ENCODE measurements at places on chromosomes 4 and X.

GRCh38 chr4:2078584-2078983 is 19.5 kb downstream of the NAT8L start:
- DNase-seq: no peak

GRCh38 chr4:181830404-181831035 is 412.7 kb upstream of the TENM3 start:
- DNase-seq: no peak

DNA sequence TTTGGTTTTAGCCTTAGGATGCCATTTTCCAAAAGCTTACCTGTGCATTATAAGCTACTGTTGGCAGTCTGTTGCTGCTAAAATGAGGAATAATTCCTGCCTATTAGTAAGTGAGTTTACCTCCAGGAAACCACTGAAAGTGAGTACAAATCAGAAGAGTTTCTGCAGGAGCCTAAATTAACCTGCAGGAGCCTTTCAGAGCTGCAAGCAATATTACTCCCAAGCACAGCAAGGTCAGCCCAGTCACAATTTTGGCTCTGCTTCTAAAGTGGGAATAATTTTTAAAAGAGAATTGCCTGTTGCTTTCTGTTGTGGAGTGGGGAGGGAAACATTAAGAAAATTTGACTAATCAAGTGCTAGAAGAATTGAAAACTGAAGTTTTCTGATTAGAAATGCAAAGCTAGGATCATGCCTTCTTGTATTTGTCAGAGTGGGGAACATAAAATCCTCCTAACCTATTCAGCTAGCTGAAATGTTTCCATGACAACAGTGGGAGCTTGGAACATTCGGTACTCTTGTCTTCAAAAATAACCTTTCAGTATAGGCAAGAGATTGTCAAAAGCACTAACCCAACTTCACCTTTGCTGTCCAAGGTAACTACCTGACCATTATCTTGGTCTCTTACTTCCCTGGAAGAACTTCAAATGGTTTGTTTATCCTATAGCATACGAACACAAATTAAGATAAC is 193.2 kb downstream of the COMMD8 start:
- no peak for DNase-seq

DNA sequence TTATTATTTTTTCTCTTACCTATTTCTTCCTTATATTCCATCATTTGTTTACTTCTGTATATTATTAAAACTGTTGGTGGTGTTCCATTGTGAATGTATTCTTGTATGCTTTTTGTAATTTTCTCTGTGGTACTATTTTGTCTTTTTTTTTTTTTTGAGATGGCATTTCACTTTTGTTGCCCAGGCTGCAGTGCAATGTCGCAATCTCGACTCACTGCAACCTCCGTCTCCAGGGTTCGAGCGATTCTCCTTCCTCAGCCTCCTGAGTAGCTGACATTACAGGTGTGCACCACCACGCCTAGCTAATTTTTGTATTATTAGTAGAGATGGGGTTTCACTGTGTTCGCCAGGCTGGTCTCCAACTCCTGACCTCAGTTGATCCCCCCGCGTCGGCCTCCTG is 8.6 kb downstream of the KDM6A start:
- DNase-seq: no peak

DNA sequence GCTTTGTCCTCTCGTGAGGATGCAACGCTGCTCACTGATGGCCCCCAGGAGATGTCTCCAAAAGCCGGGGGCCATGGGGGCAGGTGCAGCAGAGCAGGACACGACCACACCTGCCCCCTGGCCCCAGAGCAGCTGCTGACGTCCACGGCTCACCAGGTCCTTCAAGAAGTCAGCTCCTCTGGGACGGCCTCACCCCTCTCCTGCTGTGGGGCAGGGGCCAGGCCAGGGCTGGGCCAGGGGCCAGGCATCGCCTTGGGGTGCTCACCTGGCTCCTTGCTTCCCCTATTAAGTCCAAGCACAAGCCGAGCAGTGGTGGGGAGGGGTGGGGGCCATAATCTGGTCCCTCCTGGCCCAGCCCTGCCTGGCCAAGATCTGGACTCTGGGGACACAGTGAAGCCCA is 28.6 kb upstream of the MXD4 start:
- no peak for DNase-seq

DNA sequence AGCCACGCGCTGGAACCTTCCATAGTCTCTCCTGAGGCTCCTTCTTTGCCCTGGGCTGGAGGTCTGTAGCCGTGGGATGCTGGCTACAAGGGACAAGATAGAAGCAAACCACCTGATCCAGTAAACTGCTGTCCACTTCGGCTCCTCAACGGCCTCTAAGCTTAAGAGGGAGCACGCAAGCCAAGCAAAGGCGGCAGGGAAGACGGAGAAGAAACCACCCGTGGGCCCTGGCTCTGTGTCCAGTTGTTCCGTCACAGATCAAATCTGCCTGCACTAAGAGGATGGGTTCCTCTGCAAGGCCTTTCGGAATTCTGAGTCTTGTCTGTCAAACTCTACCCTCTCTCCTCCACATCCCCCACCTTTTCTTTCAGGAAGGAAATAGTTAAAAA is 401 bp upstream of the EDNRA start:
- DNase-seq: no peak

- DNase-seq: no peak
These were observed 17.2 kb upstream of the RTL9 start for GRCh38 chrX:110341189-110342035.

DNA sequence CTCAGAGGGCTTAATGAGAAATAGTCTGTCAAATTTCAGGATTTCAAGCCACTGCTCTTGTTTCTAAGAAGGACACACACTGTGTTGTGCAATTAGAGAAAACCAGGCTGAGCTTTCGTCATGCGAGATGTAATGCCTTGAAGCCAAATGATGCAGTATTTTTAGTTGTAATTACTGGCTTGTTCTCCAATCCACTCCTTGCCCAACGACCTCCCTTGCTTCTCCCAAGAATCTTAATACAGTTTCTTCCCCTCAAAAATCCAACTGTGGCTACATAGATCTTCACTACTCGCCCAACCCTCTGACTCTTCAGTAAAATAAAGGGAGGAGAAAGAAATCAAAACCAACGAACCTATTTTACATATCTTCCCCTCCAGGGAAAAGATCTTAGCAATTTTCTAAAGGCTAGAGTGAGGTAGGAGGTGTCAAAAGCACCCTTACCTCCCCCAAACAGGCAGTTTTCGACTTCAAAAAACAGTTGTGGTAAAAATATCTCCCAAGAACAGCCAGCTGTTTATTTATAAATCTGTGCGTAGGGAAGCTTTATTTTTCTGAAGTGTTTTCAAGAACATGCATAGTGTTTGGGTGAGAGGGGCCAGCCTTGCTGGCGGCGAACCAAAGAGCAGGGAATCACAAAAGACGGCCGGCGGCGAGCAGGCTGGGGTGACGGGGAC is 68.7 kb downstream of the MGST2 start:
- DNase-seq: no peak

- no peak for DNase-seq
These were observed 54.5 kb downstream of the RS1 start for GRCh38 chrX:18617407-18617750.

GRCh38 chrX:68697036-68697435 is 49.6 kb downstream of the STARD8 start:
- no peak for DNase-seq

GRCh38 chrX:123186801-123187200 is 2.7 kb downstream of the GRIA3 start:
- no peak for DNase-seq

- no peak for DNase-seq
These were observed 40.5 kb upstream of the KLHL13 start for GRCh38 chrX:118156953-118157608.

GRCh38 chr4:27327421-27328181 is 467.0 kb downstream of the STIM2 start:
- no peak for DNase-seq

GRCh38 chr4:35700663-35701062 is 543.7 kb downstream of the ARAP2 start:
- DNase-seq: no peak

Measured in stimulated activated naive CD4-positive, alpha-beta T cell treated with Interleukin-2 at 50 U/mL for 16 hours (primary cell).